ENCODE measurements at places on chromosomes 5 and 9.

GRCh38 chr5:74179179-74179578 is 461.3 kb downstream of the ENC1 start:
- no peak overlapping the region for H3K4me3 ChIP-seq
- no peaks in the 10 kb centered on the region for H3K36me3 ChIP-seq
- no peak for DNase-seq

DNA sequence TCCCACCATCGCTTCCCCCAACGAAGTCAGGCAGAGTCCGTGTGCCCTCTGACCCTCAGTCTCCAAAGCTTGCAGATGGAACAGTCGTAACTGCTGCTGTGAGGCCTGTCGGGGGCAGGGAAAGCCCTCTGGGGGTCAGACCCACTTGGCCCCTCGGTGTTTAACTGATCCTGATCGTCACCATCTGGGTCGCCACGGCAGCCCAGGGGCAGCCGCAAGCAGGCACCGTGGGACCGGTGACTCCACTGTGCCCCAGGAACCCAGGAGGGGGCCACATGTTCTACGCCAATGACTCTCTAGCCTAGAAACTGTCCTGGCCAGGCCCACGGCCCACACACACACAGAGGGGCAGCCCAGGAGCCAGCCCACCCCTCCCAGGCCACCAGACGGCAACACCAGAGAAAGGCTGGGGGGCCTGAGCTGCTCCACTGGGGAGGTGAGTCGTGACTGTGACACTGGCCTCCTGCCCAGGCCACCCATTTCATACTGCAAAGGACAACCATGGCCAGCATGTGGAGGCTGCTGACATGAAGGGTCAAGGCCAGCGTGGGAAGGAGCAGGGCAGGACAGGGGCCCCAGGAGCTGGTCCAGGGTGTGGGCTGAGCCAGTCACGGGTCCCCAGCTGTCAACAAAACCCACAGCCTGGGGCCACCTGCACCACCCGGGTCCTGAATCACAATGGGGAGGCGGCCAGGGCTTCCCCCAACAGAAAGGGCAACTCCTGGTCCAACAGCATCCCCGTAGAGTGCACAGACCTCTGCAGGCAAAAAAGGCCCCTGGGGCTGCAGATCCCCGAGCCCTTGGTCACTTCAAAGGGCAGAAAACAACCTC is 20.8 kb downstream of the VAV2 start:
- no peaks in the 10 kb centered on the region for H3K36me3 ChIP-seq
- no peak for DNase-seq
- H3K4me1 ChIP-seq, result no peaks in the 10 kb centered on the region
- no peaks in the 10 kb centered on the region for H3K27me3 ChIP-seq

DNA sequence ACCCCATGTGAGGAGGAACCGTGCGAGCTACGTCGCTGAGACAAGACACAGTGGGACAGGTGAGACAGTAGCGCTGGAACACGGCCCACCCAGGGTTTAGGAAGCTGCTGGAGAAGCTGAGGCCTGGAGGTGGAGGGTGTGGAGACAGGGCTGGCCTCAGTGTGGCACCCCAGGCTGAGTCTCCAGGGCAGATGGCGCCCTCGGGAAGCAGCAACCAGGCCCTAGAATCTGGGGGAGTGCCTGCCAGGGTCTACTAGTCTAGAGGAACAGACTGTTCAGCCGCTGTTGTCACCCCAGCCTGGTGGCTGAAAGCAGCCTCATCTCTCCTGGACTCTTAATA is 4.6 kb upstream of the TERT start:
- DNase-seq, result no peak
- H3K4me3 ChIP-seq, result no peak overlapping the region
- peaks cover 4% of the 10 kb centered on the region for H3K4me1 ChIP-seq
- no peak overlapping the region for H3K27ac ChIP-seq
- no peaks in the 10 kb centered on the region for H3K36me3 ChIP-seq

- peaks cover 2% of the 10 kb centered on the region for H3K27me3 ChIP-seq
- H3K4me1 ChIP-seq, result no peaks in the 10 kb centered on the region
- H3K36me3 ChIP-seq, result no peaks in the 10 kb centered on the region
- no peak for DNase-seq
- no peak overlapping the region for H3K4me3 ChIP-seq
Measured at GRCh38 chr9:121672986-121673385, 21.6 kb downstream of the DAB2IP start.

DNA sequence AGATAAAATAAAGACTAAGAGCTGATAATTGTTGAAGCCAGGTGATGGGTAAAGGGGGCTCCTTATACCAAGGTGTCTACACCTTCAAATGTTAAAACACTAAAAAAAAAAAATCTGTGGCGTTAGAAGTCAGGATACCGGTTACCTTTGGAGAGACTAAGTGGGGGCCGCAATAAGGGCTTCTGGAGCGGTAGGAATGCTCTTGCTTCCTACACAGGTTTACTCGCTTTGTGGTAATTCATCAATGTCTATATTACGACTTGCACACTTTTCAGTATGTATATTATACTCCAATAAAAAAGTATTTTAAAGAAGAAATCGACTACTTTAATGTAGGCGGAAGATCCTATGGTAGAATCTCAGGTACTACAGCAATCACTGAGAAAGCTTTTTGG is 12.5 kb downstream of the MRPS27 start:
- H3K27ac ChIP-seq, result peak overlapping the region; percentile 96
- no peaks in the 10 kb centered on the region for H3K27me3 ChIP-seq
- peaks cover 27% of the 10 kb centered on the region for H3K4me1 ChIP-seq
- H3K4me3 ChIP-seq, result peak overlapping the region; percentile 85
- no peak for DNase-seq

Measured in activated CD4-positive, alpha-beta T cell treated with anti-CD3 and anti-CD28 coated beads, Interleukin-2, amount 10 ng/mL, durations not matched to agents 7 days and 5 days (primary cell).